ENCODE measurements at places on chromosomes 2 and 18. TPM values are rescaled to one million over a fixed set of nuclear protein-coding genes. Genes with fewer than 3 reads are reported as not detected.

DNA sequence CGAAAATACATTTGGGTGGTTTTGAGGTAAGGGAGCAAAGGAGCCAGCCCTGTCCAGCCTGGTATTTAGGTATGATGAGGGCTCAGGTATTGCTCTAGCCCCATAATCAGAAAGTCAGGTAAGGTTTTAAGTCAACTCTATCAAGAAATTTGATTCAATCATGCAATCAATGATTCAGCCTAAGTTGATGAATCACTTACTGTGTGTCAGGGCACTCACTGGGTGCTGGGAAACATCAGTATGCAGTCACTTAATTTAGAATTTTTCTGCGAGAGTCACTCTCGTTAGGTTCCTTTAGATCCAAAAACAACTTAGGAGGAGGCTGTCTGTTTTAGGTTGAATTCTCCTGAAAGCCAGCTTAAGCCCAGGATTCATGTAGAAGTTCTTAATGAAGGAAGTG lies 17.7 kb upstream of the SERPINB2 start:
- peak; percentile 70 for DNase-seq

DNA sequence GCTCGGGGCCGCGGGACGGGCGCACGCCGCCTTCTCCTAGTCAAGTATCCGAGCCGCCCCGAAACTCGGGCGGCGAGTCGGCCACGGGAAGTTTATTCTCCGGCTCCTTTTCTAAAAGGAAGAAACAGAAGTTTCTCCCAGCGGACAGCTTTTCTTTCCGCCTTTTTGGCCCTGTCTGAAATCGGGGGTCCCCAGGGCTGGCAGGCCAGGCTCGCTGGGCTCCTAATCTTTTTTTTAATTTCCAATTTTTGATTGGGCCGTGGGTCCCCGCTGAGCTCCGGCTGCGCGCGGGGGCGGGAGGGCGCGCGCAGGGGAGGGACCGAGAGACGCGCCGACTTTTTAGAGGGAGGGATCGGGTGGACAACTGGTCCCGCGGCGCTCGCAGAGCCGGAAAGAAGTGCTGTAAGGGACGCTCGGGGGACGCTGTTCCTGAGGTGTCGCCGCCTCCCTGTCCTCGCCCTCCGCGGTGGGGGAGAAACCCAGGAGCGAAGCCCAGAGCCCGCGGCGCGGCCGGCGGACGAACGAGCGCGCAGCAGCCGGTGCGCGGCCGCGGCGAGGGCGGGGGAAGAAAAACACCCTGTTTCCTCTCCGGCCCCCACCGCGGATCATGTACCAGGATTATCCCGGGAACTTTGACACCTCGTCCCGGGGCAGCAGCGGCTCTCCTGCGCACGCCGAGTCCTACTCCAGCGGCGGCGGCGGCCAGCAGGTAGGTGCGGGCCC lies 617 bp downstream of the FOSL2 start:
- DNase-seq = peak; percentile 60

GRCh38 chr18:50398947-50399346 lies 24.1 kb downstream of the SKA1 start:
- DNase-seq = no peak

- peak; percentile 55 for DNase-seq
These were observed 516.7 kb downstream of the ERBB4 start for GRCh38 chr2:212021947-212022346.

GRCh38 chr18:51757255-51757924 lies 559.9 kb upstream of the MEX3C start:
- no peak for DNase-seq

DNA sequence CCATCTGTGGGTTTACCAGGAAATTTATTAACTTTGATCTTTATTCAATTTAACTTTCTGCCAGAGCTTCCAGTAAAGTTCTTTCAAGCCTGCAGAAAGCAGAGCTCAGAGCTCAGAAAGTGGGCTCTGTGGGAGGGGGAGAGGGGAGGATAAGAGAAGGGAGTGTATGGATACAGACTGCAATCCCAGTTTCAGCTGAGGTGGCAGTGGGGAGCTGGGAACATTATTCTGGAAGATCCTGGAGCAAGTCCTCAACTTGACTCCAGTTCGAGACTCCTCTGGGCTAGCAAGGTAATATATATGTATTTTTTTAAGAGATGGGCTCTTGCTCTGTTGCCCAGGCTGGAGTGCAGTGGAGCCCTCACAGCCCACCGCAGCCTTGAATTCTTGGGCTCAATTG lies 108.9 kb upstream of the NABP1 start:
- DNase-seq = peak; percentile 24

GRCh38 chr18:59835605-59836379 lies 64.0 kb upstream of the PMAIP1 start:
- no peak for DNase-seq

GRCh38 chr2:58688813-58689212 lies 447.7 kb upstream of the FANCL start:
- no peak for DNase-seq

DNA sequence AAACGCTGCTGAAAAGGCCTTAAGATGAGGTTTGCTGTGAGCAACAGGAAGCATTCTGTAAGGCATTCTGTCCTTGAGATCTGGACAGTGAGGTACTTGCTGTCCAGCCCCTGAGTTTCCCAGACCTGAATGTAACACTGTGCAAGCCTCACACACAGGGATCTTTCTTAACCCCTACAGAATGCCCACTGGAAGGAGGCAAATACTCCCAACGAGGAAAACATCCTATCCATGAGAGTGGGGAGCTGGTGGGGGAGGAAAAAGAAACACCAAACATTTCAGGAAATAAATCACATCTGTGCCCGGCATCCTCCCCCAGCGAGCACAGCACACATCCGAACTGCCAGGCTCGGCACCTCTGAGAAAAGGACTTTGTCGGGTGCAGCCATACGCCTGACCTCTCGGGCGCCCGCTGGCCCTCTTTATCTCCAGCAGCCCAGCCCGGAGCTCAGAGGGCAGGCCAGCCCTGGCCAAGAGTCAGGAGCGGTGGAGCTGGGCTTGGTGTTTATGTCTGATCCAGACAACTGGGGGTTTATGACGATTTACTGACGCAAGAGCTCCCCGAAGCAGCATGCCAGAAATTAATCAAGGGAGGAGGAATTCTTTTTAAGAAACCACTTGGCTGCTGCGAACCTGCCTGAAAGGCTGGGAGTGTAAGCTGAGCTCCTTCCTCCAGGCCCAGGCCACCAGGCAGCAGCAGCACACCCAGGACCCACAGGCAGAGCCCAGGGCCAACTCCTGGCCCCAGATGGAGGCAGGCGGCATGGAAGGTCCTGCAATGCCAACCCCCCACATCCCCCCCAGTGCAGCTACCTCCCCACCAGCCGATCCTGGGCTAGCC lies 72.2 kb downstream of the HDAC4 start:
- DNase-seq = no peak

DNA sequence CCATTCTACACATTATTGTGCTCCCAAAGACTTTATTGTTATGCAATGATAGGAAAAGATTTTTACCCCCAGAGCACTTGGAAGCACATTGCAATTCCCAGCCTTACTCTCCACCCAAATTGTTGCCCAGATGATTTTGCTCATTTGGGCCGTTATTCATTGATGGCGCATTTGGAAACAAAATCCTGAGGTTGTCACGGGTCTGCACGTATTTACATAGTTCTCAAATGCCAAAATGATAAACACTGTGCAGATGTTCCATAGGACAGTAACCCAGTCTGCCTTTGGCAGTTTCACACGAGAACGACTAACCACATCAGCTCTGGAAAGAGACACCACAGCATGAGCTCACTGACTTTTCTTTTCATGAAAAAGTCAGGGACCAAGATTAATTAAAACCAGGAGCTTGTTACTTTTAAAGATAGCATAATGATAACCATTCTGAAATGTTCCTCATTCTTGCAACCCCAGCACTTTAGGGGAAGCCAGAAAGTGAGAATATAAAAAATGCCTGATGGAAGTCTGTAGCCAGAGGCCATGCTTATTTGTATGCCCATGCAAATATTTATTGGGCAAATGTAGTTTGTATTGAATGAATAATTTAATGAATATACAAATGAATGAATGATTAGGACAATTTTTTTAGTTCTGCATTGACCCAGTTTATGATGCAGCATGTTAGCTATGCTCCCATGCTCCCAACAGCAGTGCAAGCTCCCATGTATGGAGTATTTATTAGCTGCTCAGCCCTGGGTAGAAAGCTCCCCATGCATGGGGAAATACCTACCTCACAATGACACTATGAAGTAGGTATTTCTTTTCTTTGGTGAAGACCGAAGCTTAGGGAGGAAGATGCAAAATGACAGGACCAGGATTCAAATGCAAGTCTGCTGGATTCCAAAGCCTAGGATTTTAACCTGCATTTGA lies 84.6 kb downstream of the MAIP1 start:
- no peak for DNase-seq

DNA sequence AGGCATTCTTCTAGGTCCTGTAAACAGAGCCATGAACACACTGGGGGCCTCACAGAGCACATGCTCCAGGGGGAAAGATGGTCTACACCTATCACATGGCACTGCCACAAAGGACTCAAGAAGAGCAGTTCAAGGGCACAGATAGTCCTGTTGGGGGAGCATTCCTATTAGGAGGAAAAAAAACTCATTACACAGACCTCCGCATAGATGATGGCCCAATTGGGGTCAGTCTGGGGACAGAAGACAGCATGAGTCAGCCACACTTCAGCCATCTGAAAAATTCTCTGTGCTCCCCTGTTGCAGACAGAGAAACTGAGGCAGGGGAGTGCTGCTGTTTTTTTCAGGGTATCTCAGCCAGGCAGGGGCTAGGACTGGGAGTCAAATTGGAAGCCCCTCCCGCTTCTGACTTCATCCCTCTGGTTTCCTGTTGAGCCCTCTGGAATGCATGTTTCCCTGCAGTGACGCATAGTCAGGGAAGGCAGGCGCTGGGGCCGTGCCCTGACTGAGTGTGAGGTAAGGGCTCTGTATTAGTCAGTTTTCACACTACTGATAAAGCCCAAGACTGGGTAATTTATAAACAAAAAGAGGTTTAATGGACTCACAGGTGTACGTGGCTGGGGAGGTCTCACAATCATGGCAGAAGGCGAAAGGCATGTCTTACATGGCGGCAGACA lies 67.9 kb downstream of the RHOB start:
- DNase-seq = peak; percentile 97

GRCh38 chr18:1013951-1014350 lies 109.3 kb downstream of the ADCYAP1 start:
- no peak for DNase-seq

DNA sequence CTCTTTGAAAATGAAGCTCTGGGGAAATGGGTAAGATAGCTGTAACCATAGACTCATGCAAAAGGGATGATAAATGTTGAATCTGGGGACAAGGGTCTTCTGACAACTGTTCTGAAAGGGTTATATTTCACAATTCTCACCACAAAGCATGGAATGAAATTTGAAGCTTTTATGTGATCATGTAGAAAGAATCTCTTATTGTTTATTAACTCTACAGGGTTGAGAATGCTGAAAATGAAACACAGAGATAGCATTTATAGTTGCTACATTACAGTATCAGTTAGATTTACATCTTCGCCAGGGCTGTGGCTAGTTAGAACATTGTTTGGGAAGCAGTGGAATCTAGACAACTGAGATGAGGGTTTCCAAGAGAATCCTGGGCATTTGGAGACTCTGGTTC lies 97.4 kb upstream of the LHCGR start:
- DNase-seq = peak; percentile 37

GRCh38 chr2:178296394-178297090 lies 102.2 kb downstream of the OSBPL6 start:
- no peak for DNase-seq

DNA sequence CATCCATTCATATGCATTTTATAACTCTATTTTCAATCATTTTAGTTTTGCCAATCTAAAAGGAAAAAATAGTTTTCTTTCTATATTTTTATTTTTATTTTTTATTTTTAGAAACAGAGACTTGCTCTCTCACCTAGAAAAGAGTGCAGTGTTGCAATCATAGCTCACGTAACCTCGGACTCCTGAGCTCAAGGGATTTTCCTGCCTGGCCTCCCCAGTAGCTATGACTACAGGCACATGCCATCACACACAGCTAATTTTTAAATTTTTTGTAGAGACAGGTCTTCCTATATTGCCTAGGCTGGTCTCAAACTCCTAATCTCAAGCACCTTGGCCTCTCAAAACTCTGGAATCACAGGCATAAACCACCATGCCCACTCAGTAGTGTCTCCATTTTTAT lies 125.5 kb upstream of the XIRP2 start:
- no peak for DNase-seq

DNA sequence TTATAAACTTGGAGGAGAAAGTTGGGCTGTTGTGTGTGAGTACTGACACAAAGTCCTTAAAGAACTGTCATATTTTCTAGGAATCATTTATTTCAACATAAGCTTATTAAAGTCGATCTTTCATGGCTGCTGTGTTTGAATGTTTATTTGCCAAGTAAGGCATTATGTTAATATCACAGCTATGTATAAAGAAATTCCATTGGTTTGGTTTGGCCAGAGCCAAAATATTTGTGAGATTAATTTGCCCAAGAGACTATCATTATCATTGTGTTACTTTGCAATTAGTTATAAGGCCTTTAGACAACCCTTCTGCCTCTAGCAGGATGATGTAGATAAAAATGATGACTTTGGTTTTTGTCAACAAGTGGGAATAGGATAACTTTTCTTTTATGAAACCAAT lies 240.6 kb upstream of the NT5C1B start:
- no peak for DNase-seq

DNA sequence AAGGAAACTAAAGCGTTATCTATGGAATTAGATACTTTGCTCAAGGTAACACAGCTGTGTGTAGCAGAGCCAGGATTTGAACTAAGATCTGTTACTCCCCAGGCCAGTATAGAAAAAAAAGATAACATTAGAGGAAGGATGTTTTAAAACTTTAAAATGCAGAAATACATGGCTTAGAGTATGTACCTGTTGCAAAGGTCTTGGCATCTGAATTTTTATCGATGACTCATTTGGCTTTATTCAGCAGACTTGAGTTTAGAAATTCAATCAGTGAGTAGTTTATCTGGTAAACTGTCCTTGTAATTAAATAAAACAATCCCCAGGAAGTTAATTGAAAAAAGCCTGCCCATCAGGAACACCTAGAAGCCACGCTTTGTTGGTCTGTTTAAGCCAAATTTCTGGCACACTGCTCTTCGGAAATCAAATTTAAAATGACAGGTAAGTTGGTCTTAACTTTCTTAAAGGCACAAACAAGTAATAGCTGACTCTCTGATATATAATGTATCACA lies 36.9 kb downstream of the SCN9A start:
- no peak for DNase-seq

DNA sequence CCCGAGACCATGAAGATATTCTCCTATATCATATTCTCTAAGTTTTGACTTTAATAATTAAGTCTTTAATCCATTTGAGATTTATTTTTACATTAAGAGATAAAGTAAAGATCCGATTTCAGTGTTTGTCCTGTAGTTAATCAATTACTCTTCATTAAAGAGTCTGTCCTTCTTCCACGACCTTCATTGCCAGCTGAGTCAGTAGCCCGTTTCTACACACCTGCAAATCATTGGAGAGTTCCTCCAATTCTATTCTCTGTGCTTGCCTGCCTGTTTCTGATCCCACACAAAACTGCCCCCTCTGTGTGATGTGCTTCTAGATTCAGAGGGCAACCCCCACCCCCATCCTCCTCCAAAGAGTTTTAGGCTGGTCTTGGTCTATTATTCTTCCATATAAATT lies 119.2 kb downstream of the KCNF1 start:
- no peak for DNase-seq

- no peak for DNase-seq
These were observed 139.1 kb downstream of the AGPS start for GRCh38 chr2:177531706-177532105.

- DNase-seq = peak; percentile 98
These were observed 361.2 kb downstream of the LRRTM4 start for GRCh38 chr2:77161009-77161408.

The AQP12B gene
- not detected for total RNA-seq

The DSC3 gene
- total RNA-seq = 0.11 TPM

The ITGA6 gene
- 345 TPM for total RNA-seq

The CPO gene
- not detected for total RNA-seq

The AMER3 gene
- total RNA-seq = not detected

The C2orf81 gene
- 0.37 TPM for total RNA-seq

The STEAP3 gene
- 67.8 TPM for total RNA-seq

The LRRFIP1 gene
- total RNA-seq = 60.7 TPM

The SPDYA gene
- total RNA-seq = 0.19 TPM

Measured in HT1080 (cell line).